ENCODE measurements at places on chromosomes 6 and 20.

GRCh38 chr6:25088513-25088912, 152.8 kb upstream of the RIPOR2 start:
- peak; percentile 47 for DNase-seq

GRCh38 chr20:3250091-3250504, 11.1 kb upstream of the SLC4A11 start:
- no peak for DNase-seq

DNA sequence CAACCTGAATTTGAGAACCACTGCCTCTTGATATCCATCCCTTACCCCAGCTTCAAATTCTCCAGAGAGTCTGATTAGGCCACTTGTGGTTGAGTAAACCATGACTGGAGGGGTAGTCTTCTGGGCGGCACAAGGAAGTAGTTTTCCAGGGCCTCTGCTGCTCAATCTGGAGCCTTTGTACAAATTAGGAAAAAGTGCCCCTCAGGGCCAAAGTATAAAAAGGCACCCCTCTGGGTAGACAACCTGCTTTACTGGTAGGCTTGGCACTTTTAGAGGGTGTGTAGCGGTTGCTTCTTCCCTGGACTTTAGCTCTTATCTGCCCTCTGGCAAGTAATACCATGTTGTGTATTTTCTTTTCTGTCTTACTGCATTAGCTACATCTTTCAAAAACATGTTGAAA, 32.9 kb upstream of the RPL7L1 start:
- DNase-seq, result no peak

DNA sequence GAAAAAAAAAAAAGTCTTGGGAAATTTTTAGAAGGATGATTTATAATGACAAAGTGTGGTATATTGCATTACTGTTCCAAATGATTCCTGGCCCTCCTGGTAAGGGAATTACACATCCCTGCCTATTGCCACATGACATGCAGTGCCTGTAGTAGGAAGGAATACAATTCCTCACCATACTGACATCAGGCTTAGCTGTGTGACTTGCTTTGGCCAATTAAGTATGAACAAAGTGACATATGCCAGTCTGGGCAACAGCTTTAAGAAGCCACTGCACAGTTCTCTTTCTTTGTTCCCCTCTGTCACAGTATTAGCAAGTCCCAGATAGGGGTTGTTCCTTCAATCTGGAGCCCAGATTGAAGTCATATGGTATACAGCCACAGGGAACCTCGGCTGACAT, 100.5 kb downstream of the KIF13A start:
- no peak for DNase-seq

Measured in GM04504 (cell line).